Thoracic aorta (tissue), 2 donors: ENCODE measurements at places on chromosomes 3 and 15.

DNA sequence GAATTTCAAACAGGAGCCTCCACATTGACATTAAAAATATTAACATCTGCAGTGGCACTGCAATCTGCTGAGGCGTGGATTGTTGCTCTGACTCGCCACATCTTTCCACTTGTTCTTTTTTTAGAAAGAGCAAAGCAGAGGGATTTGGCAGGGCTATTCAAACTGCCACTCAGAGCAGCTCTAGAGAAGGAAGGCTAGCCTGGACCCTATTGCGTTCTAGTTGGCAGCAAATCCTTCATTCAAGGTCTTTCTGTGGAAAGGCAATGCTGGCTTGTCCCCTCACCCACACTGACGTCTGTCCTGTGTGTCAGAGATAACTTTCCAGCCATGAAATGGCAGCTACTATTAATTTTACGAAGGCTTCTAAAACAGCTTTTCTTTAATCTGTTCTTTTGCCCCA, 483.2 kb upstream of the SGO1 start:
- DNase-seq, result no peak

GRCh38 chr3:127005864-127006500, 23.1 kb downstream of the PLXNA1 start:
- no peak for DNase-seq

- DNase-seq, result no peak
Measured at GRCh38 chr3:8733332-8734094, at the start of gene CAV3. Gene CAV3, plus strand, starts transcription at chr3:8733802. Its CDS starts 75 bp downstream, at chr3:8733877.

DNA sequence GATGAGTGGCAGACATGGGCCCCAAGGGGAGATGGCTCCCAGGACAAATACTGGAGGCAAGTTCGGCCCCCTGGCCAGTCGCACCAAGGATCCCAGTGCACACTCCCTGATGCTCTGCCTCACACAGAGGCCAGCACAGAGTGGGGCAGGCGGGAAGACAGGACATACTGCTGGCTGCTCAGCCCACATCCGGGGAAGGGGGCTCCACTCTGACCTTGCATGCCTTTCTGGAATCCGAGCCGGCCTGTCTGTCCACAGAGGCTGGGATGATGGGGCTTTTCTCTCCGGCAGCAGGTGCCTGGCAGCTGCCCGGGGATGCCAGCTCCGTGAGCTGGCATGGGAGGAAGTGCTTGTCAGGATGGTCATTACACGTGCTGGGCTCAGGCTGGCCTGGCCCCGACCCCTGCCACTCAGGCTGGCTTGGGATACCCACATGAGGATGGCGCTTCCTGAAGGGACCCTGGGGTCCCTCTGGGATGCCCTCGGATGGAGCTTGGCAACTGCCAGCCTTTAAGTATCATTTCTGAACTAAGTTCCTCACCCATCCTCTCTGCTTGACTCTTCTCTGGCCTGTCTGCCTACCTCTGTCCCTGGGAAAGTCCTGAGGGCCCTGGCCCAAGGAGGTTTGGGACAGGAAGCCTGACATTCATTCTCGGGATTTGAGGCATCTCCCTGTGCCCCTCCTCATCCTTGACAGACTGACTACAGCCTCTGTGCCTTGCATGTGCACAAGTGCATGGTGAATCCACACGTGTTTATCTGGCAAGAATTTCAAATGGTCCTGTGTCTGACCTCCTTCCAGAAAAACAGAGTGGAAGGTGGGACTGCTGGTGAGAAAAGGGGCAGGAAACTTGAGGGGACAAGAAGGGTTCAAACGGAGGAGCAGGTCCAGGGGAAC, 46.5 kb downstream of the EXOG start:
- DNase-seq, result no peak

DNA sequence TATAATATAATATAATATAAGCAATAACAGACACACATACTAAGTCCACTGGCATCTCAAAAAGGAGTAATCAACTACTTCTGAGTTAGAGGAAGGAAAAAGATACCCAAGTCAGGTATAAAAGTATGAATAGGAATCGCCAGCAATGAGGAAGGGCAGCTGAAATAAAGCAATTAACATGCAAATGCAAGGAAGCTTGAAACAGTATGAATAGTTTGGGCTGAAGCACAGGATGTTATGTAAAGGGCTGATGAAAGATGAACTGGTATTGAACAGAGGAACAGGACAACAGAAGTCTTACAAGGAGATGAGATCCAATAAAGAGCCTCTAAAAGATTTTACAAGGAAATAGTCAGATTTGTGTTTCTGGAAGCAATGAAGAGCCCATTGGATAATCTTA, 7.1 kb downstream of the COPS2 start:
- no peak for DNase-seq

DNA sequence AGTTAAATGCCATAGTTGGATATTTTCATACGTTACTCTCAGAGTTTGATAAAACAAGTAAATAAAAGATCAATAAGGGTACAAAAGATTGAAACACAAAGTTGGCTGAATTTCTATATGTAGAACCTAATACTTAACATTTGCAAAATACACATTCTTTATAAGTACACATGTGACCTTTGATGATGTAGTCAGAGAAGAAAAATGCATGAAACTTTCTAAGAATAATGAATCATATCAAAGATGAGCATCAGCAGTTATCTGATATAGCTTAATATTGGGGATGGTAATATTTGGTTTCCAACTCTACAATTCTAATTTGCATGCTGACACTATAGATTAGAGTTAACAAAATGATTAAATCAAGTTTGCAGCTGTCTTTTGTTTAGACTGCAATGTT, 188.0 kb upstream of the TGFBR2 start:
- DNase-seq, result no peak

DNA sequence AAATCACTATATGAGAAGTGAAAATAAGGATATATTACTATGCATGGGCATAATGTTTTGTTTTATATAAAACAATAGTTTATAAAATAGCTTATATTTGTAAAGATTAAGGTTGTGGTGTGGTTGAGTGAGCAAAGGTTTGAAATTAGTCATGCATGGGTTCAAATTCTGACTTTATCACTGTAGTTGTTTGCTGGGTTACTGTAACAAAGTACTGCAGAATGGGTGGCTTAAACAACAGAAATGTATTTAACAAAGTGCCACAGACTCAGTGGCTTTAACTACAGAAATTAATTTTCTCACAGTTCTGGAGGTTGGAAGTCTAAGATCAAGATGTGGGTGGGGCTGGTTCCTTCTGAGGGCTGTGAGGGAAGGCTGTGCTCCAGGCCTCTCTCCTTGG, 184.8 kb upstream of the THRB start:
- no peak for DNase-seq

- no peak for DNase-seq
Measured at GRCh38 chr3:149401926-149402310, 24.5 kb upstream of the TM4SF1 start.

- DNase-seq, result no peak
Measured at GRCh38 chr3:56890448-56891091, 88.8 kb upstream of the ARHGEF3 start.

GRCh38 chr3:106261396-106261795, 392.6 kb upstream of the CBLB start:
- no peak for DNase-seq

DNA sequence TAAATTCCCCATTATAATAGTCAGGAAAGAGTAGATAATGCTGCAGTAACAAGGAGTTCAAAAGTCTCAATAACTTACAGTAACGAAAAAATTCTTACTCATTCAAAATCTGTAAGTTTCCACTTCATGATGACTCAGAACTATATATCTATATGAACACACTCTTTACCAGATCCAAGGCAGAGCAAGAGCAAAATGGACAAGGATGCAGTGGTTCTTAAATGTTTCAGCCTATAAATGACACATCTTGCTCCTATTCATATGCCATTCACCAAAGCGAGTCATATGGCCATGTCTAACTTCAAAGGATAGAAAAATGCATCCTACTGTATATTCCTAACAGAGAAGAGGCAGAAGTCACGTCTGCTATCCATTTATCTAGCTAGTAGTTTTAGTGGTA, 787.7 kb downstream of the NAALADL2 start:
- DNase-seq, result no peak

DNA sequence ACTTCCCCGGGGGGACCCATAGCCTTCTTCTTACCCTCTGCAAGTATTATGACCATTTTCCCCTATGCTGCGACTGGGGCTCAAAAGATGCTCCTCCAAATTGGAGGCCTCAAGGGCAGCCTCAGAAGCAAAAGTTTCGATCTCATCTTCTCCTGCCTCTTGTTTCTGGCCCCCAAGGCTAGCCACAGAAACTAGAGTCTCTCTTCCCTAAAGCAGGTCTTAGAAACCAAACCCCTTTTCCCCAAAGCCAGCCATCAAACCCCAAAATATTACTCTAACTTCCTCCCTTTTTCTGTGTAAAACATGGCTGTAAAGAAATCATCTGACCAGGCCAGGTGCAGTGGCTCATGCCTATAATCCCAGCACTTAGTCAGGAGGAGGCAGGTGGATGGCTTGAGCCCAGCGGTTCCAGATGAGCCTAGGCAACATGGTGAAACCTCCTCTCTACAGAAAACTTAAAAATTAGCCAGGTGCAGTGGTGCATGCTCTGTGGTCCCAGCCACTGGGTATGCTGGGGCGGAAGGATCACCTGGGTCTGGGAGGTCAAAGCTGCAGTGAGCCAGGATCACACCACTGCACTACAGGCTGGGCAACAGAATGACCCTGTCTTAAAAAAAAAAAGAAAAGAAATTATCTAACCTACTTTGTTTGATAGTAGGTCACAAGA, 36.7 kb upstream of the MFGE8 start:
- no peak for DNase-seq

DNA sequence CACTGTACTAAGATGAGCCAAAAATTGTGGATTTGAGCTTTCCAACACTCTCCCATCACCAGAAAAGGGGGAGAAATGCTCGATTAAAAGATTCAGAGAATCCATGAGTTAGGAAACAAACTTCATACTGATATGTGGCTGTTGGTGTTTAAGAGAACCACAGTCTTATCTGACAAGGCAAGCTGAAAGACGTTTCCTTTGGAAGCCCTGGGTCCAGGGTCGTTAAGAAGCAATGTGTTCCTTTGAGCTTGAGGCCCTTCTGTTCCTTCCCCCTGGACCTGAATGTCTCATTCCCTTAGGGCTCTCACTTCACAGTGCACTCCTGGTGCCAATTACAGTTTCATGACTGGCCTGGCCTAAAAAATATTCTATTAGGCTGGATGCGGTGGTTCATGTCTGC, 524.8 kb upstream of the PPP2R3A start:
- no peak for DNase-seq

DNA sequence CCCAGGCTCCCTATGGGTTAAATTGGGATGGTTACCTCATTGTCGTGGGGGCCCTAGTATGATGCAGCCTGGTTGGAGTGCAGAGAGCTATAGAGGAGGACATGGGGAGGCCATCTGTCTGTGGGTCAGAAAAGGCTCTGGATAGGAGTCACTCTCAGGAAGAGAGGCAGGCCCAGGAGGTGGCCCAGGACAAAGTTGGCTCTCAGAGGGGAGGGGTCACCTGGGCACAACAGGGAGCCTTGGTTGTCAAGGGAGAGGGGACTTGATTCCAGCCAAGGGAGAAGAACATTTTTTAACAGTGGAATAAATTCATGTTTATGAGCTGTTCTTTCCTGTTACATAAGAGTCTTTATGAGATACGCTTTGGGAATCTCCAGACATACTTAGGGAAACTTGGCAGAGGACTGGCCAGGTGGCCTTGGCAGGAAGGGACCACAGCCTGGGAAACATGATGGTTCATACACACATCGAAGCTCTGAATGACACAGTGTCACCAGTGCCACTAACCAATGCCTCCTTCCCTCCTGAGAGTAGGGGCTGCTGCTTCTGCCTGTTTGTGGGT, 27.5 kb upstream of the LCTL start:
- DNase-seq, result no peak

DNA sequence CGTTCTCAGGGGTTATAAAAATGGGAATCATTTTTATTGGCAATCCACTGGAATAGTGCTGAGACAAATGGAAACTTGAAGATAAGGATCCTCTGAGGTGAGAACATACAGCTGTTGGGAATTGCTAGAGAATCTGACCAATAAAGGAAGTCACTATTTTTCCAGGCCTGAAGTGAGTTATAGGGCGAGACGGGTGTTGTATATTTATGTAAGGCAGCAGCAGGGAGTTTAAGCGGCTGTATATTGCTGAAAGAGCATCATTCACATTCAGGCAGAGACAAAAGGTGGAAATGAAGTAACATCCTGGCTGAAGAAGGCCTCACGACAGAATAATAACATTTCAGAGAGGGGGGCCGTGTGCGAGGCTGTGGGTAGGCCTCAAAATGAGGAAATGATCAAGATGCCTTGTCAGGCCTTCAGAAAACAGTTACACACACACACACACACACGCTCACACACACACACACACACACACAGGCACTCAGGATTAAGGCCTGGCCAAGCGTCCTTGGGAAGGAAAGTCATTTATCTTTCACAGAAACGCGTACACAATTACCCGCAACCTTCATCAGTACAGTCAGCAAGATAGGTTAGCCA, 964.9 kb upstream of the NR2F2 start:
- no peak for DNase-seq

DNA sequence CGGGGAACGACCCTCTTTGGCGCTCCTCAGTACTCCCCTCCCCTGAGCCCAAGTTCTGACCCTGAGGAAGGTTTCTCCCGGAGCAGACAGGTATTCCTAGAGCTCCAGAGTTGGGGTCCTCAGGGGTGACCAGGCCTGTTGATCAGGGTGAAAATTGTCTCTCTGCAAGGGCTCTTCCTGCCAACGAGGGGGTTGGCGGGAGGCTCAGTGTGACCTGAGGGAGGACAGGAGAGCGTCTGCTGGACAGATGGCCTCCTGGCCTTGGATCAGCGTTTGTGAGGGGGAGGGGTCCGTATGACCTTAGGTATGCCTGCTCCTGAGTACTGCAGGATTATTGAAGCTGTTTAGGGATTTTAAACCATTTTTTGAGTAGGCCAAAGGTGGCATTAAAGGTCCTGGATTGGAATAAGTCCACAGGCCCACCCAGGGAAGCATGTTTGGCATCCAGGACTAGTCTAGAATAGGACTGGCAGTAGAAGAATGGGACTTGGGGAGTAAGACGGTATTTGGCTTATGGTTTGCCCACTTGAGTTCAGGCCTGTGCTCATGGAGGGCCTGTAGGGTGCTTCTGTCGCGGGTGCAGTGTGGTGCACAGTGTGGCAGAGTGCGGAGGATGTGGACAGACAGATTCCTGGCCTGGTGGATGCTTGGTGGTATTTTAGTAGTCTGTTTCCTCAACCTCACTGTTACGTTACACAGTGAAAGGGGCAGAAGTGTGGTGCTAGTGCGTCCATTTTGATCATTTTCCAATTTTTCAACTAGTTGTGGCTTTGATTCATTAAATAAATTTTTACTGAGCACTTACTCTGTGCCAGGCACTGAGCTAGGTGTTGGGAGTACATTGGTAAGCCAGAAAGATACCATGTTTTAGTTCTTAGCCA, 959 bp downstream of the ZNF592 start:
- no peak for DNase-seq

DNA sequence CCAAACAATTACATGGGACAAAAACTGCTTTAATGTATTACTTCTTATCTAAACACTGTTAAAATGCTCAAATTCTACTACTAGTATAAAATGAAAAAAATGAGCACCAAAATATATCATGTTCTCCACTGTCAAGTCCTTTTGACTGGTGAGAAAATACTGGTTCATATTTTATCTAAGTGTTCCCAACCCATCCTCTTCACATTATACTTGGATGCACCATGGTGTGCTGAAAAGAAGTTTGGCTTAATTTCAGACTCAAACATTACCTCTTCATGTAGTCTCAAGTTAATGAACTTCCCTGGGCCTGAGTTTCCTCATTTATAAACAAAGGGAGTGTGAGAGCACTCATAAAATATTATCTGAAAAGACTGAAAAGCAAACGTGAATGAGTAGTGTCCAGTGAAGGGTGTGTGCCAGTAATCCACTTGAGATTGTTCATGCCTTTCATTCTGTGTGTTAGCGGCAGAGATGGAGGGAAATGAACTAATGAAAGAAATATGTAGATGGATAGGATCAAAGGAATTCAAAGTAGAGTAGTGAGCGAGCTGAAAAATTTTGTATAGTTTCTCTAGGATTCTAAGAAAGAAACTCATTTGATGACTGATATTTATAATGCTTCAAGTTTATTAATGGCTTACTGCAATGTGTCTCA, 263.2 kb downstream of the NLGN1 start:
- no peak for DNase-seq
